ENCODE measurements at places on chromosomes 1 and 21.

- no peak overlapping the region for H3K4me3 ChIP-seq
- H3K27me3 ChIP-seq = no peaks in the 10 kb centered on the region
- peaks cover 7% of the 10 kb centered on the region for H3K4me1 ChIP-seq
- DNase-seq = no peak
- no peak overlapping the region for H3K27ac ChIP-seq
Measured at GRCh38 chr1:109652402-109652801, 3.5 kb upstream of the GSTM4 start.

- H3K27me3 ChIP-seq = no peaks in the 10 kb centered on the region
- DNase-seq = no peak
- no peaks in the 10 kb centered on the region for H3K4me1 ChIP-seq
- H3K27ac ChIP-seq = no peak overlapping the region
- no peaks in the 10 kb centered on the region for H3K36me3 ChIP-seq
- no peak overlapping the region for H3K4me3 ChIP-seq
Measured at GRCh38 chr1:65449214-65449823, 28.9 kb downstream of the LEPR start.

- H3K36me3 ChIP-seq = no peaks in the 10 kb centered on the region
- H3K27me3 ChIP-seq = no peaks in the 10 kb centered on the region
- H3K4me3 ChIP-seq = peak overlapping the region; percentile 6
- peak; percentile 61 for DNase-seq
- peaks cover 44% of the 10 kb centered on the region for H3K4me1 ChIP-seq
Measured at GRCh38 chr21:36209626-36210171, 53.1 kb downstream of the DOP1B start.

GRCh38 chr1:175385316-175385715 is 192.7 kb upstream of the KIAA0040 start:
- DNase-seq = no peak
- no peaks in the 10 kb centered on the region for H3K4me1 ChIP-seq
- no peak overlapping the region for H3K27ac ChIP-seq
- H3K4me3 ChIP-seq = no peak overlapping the region

GRCh38 chr1:219797009-219797408 is 131.3 kb downstream of the SLC30A10 start:
- no peak for DNase-seq
- no peak overlapping the region for H3K27ac ChIP-seq
- H3K36me3 ChIP-seq = no peaks in the 10 kb centered on the region
- no peak overlapping the region for H3K4me3 ChIP-seq
- no peaks in the 10 kb centered on the region for H3K27me3 ChIP-seq

GRCh38 chr1:160130939-160131338 is 15.4 kb downstream of the ATP1A2 start:
- no peak for DNase-seq
- H3K36me3 ChIP-seq = no peaks in the 10 kb centered on the region

DNA sequence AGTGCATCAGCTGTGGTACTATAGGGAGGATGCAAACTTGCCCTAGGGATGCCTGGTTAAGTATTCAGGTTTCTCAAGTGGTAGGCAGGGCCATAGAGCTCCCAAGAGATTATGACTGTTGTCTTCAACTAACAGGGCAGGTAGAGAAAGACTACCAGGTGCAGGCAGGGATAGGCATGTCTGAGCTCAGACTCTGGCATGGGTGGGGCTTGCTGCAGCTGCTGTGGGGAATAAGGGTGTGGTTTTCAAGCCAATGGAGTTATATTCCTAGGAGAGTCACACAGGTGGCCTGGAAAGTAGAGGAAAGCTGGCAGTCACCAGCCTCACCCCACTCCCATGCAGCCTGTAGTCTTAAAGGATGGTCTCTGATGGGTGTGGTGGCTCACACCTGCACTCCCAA is 673.4 kb upstream of the ADGRL4 start:
- H3K36me3 ChIP-seq = no peaks in the 10 kb centered on the region
- H3K27me3 ChIP-seq = no peaks in the 10 kb centered on the region
- no peak for DNase-seq

DNA sequence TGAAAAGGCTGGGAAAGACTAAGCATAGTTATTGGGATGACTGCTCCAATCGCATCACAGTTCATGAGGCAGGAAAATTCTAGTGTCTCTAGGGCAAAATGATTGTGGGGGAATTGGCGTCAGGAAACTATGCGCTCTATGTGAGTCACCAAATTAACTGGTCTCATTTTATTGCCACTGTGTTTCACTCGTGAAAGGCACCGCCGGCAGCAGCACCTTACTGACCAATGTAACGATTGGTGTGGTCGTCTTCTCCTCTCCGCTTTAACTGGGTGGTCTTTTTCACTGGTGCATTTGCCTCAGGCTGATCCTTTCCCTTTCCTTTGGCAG is 83.5 kb downstream of the SPAG17 start:
- no peak overlapping the region for H3K27ac ChIP-seq
- H3K4me1 ChIP-seq = no peaks in the 10 kb centered on the region
- peaks cover 4% of the 10 kb centered on the region for H3K27me3 ChIP-seq
- H3K4me3 ChIP-seq = no peak overlapping the region
- H3K36me3 ChIP-seq = no peaks in the 10 kb centered on the region

GRCh38 chr1:245084551-245084950 is 70.2 kb upstream of the KIF26B start:
- no peaks in the 10 kb centered on the region for H3K36me3 ChIP-seq
- H3K27me3 ChIP-seq = no peaks in the 10 kb centered on the region

DNA sequence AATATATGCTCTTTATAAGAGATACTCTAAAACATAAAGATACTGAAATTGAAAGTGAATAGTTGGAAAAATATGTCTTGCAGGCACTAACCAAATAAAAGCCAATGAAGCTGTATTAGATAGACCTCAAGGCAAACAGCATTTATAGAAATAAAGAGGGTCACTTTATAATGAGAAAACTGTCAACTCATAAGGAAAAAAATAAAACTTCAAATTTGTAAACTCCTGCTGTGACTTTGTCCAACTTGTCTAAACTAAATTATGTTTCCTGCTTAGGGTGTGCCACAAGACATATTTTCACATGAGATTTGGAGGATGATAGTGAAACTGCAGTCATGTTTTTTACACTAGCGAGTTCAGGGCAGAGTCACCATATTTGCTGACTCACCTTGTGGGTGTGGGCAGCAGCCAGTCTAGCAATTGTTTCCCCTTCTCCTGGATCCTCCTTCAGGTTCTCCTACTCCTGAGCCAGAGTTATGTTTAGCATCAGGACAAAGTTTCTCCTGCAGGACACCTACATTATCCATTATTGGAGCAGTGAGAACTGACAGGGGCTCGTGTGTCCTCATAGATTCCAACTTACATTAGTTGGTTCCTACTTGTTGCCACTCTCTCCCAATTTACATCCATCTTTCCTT is 43.8 kb downstream of the CD53 start:
- H3K27ac ChIP-seq = peak overlapping the region; percentile 0
- H3K36me3 ChIP-seq = no peaks in the 10 kb centered on the region
- DNase-seq = peak; percentile 4
- peaks cover 3% of the 10 kb centered on the region for H3K4me1 ChIP-seq
- no peaks in the 10 kb centered on the region for H3K27me3 ChIP-seq

- no peak for DNase-seq
- no peaks in the 10 kb centered on the region for H3K27me3 ChIP-seq
- no peaks in the 10 kb centered on the region for H3K4me1 ChIP-seq
- H3K4me3 ChIP-seq = no peak overlapping the region
- H3K27ac ChIP-seq = no peak overlapping the region
- no peaks in the 10 kb centered on the region for H3K36me3 ChIP-seq
Measured at GRCh38 chr1:86104606-86105532, 51.7 kb downstream of the COL24A1 start.

DNA sequence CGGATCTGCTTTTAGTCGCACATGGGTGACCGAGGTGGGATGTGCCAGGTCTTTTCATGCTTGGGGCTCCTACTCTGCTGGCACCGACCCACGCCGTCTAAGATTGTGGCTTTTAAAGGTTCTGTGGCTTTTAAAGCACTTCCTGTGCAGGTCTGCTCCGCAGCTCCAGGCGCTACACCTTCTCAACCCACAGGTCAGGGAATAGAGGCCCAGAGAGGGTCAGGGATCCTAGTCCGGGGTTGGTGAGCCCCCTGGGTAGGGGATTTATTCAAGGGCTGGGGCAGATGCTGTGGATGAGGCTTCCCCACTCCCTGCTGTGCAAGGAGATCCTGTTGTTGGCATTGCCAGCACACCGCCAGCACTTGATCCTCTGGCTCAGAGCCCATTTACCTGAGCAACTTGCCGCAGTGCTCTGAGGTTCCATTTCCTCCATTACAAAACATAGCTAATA is 212.8 kb upstream of the RAB4A start:
- no peak for DNase-seq
- no peak overlapping the region for H3K4me3 ChIP-seq
- peaks cover 17% of the 10 kb centered on the region for H3K27me3 ChIP-seq

- no peaks in the 10 kb centered on the region for H3K36me3 ChIP-seq
- no peak overlapping the region for H3K27ac ChIP-seq
- no peak overlapping the region for H3K4me3 ChIP-seq
- DNase-seq = peak; percentile 0
Measured at GRCh38 chr1:66764994-66765578, 12.8 kb downstream of the DYNLT5 start.

GRCh38 chr21:34073032-34073748 is at the start of the genes MRPS6 and SLC5A3:
MRPS6 (plus strand) TSS chr21:34073578; CDS start chr21:34073701, 123 bp downstream.
SLC5A3 (plus strand) TSS chr21:34073578; CDS start chr21:34095199, 21,621 bp downstream.
- H3K36me3 ChIP-seq = peaks cover 6% of the 10 kb centered on the region
- peak within 1 kb of the TSS; percentile 95 for H3K4me3 ChIP-seq
- no peak for DNase-seq
- peaks cover 25% of the 10 kb centered on the region for H3K4me1 ChIP-seq
- H3K27me3 ChIP-seq = no peaks in the 10 kb centered on the region

- H3K27ac ChIP-seq = no peak overlapping the region
- peaks cover 36% of the 10 kb centered on the region for H3K4me1 ChIP-seq
- no peaks in the 10 kb centered on the region for H3K27me3 ChIP-seq
- no peak overlapping the region for H3K4me3 ChIP-seq
- DNase-seq = no peak
Measured at GRCh38 chr21:35083246-35083645, 34.1 kb upstream of the RUNX1 start.

- H3K4me3 ChIP-seq = no peak overlapping the region
- no peak overlapping the region for H3K27ac ChIP-seq
- H3K4me1 ChIP-seq = no peaks in the 10 kb centered on the region
- no peaks in the 10 kb centered on the region for H3K27me3 ChIP-seq
Measured at GRCh38 chr1:52691821-52692220, 6.3 kb downstream of the COA7 start.

DNA sequence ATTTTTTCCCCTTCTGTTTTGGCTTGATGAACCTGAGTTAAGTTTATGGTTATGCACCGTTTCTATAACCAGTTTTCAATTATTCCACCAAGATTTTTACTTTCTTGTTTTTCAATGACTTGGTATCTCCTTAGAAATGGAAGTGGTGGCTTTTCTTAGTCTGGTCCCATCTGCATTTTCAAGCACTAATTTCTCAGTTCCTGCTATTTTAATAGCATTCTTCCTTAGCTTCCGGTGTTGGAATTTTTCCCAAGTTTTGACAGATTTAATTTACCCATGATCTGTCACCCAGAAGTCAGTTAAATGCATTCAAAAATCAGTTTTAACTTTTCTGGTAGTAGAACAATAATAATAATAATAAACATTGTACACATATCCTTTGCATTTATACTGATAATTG is 184.6 kb upstream of the OLFM3 start:
- H3K4me3 ChIP-seq = no peak overlapping the region
- H3K36me3 ChIP-seq = no peaks in the 10 kb centered on the region
- no peak for DNase-seq
- H3K27me3 ChIP-seq = no peaks in the 10 kb centered on the region
- H3K27ac ChIP-seq = no peak overlapping the region
- H3K4me1 ChIP-seq = no peaks in the 10 kb centered on the region

- H3K4me3 ChIP-seq = peak overlapping the region; percentile 84
- peak overlapping the region; percentile 85 for H3K27ac ChIP-seq
- no peaks in the 10 kb centered on the region for H3K27me3 ChIP-seq
- DNase-seq = no peak
Measured at GRCh38 chr1:8423269-8423691, 105.4 kb downstream of the SLC45A1 start.

GRCh38 chr1:196409586-196409985 is 198.7 kb downstream of the KCNT2 start:
- no peaks in the 10 kb centered on the region for H3K4me1 ChIP-seq
- H3K27me3 ChIP-seq = no peaks in the 10 kb centered on the region
- H3K4me3 ChIP-seq = no peak overlapping the region
- no peaks in the 10 kb centered on the region for H3K36me3 ChIP-seq

DNA sequence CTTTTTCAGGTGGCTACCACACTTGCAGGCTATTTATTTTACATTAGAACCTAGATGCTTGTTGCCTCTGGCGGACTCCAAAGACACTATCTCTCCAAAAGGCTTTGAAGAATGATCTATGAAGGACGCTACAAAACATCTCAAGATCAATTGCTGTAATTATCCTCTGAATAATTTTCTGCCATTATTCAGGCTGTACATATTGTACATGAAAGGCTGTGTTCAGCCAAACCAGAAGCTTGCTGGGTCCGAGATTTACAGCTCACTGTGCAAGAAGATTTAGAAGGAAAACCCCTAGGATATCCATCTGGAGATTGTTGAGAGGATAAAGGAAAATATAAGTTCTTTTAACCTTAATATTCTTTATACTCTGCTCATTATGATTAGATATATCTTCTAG is 523.6 kb upstream of the PLXNA2 start:
- no peak overlapping the region for H3K27ac ChIP-seq
- H3K4me3 ChIP-seq = no peak overlapping the region
- DNase-seq = no peak
- H3K36me3 ChIP-seq = no peaks in the 10 kb centered on the region
- H3K27me3 ChIP-seq = no peaks in the 10 kb centered on the region
- H3K4me1 ChIP-seq = no peaks in the 10 kb centered on the region

DNA sequence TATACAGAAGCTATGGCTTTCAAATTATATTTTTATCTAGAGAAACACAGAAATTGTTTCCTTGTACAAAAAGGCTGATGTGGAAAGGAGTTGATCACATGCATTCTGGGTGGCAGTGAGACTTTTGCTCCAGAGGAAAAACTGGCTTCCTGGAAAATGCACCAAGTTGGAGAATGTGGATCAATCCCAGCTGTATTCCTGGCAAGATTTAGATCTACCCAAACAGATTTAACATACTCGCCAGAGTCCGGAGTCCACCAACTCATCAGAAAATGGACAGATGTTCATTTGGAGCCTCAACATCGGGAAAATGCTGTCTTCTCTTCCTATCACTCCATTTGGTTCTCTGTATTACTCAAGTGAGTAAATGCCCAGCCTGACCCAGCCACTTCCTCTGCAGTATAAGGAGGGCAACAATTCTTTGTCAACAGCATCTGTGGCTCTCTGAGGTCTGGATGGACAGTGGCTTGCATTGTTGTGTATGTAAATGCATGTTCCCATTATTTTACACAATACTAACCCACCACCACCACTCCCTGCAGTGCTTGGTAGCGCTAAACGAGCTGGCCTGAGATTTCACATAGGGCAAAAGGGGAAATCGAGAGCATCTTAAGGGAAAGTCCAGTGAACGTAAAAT is 226.2 kb upstream of the IRF2BP2 start:
- H3K4me1 ChIP-seq = no peaks in the 10 kb centered on the region
- no peaks in the 10 kb centered on the region for H3K36me3 ChIP-seq
- H3K27me3 ChIP-seq = no peaks in the 10 kb centered on the region
- H3K27ac ChIP-seq = no peak overlapping the region
- no peak for DNase-seq

GRCh38 chr1:62917805-62918204 is 133.9 kb downstream of the ATG4C start:
- no peak overlapping the region for H3K4me3 ChIP-seq
- H3K27me3 ChIP-seq = peaks cover 2% of the 10 kb centered on the region
- H3K4me1 ChIP-seq = no peaks in the 10 kb centered on the region

Measured in keratinocyte (primary cell).